A549 treated with CpdA at 1 μM for 4 hours (cell line): ENCODE measurements at places on chromosomes 6 and 20. TPM values are rescaled to one million over a fixed set of nuclear protein-coding genes. Genes with fewer than 3 reads are reported as not detected.

HLA-DPA1 gene
- total RNA-seq = not detected in 5 replicates

BTNL2 gene
- not detected in 5 replicates for total RNA-seq

SLC2A10 gene
- not detected in 5 replicates for total RNA-seq

C6orf15 gene
- total RNA-seq = not detected in 5 replicates

DACT2 gene
- total RNA-seq = 0.27 to 0.57 TPM (median 0.50 TPM) in 5 replicates

TDRD6 gene
- total RNA-seq = 0.64 TPM in 1 of 5 replicates, not detected in the others

OR2B6 gene
- total RNA-seq = 0.15 to 0.23 TPM (median 0.19 TPM) in 3 of 5 replicates, not detected in the others

NKX2-2 gene
- not detected in 5 replicates for total RNA-seq

HM13 gene
- 190 to 266 TPM (median 248 TPM) in 5 replicates for total RNA-seq

SERAC1 gene
- total RNA-seq = 3.0 to 4.8 TPM (median 3.6 TPM) in 5 replicates

PDSS2 gene
- 5.2 to 6.9 TPM (median 6.0 TPM) in 5 replicates for total RNA-seq

BEND6 gene
- 0.84 to 1.4 TPM (median 1.2 TPM) in 5 replicates for total RNA-seq

CDSN gene
- total RNA-seq = not detected in 5 replicates

HLA-A gene
- total RNA-seq = 113 to 144 TPM (median 140 TPM) in 5 replicates

MAK gene
- 0.11 to 0.33 TPM (median 0.17 TPM) in 5 replicates for total RNA-seq

HCRTR2 gene
- not detected in 5 replicates for total RNA-seq

DDX43 gene
- total RNA-seq = not detected in 5 replicates

MOCS1 gene
- total RNA-seq = 1.3 to 2.0 TPM (median 1.7 TPM) in 5 replicates

SULF2 gene
- total RNA-seq = 19.4 to 22.7 TPM (median 21.6 TPM) in 5 replicates

FAM162B gene
- not detected in 5 replicates for total RNA-seq

PRRT1 gene
- total RNA-seq = 0.45 to 0.98 TPM (median 0.65 TPM) in 5 replicates

ZNF391 gene
- 0.24 to 0.55 TPM (median 0.27 TPM) in 5 replicates for total RNA-seq

ADGRF1 gene
- total RNA-seq = 0.05 to 0.06 TPM in 2 of 5 replicates, not detected in the others

FAM50B gene
- total RNA-seq = 3.5 to 5.5 TPM (median 5.0 TPM) in 5 replicates

TRPC4AP gene
- 52.0 to 59.2 TPM (median 57.5 TPM) in 5 replicates for total RNA-seq

CTCFL gene
- total RNA-seq = 0.12 TPM in 1 of 5 replicates, not detected in the others

SLC44A4 gene
- total RNA-seq = 0.10 to 0.14 TPM (median 0.13 TPM) in 3 of 5 replicates, not detected in the others

EYA4 gene
- 10.1 to 11.7 TPM (median 11.6 TPM) in 5 replicates for total RNA-seq

POM121L2 gene
- total RNA-seq = not detected in 5 replicates

RAET1G gene
- total RNA-seq = 7.2 to 12.5 TPM (median 10.7 TPM) in 5 replicates

HTR1E gene
- total RNA-seq = not detected in 5 replicates

NFATC2 gene
- 6.4 to 8.7 TPM (median 7.7 TPM) in 5 replicates for total RNA-seq

GSTA2 gene
- total RNA-seq = not detected in 5 replicates

AGER gene
- total RNA-seq = 1.2 to 2.3 TPM (median 1.7 TPM) in 5 replicates

VTA1 gene
- total RNA-seq = 41.6 to 47.8 TPM (median 43.0 TPM) in 5 replicates

NKAIN4 gene
- total RNA-seq = 6.3 to 10.3 TPM (median 6.7 TPM) in 5 replicates

TREM2 gene
- total RNA-seq = not detected in 5 replicates

MEI4 gene
- total RNA-seq = not detected in 5 replicates
